NCI-H1105 treated with DMSO at 0.1 percent for 48 hours (cell line): ENCODE measurements at places on chromosomes 3 and 15.

GRCh38 chr3:40387895-40388254, 891 bp downstream of the ENTPD3 start:
- no peak for DNase-seq

GRCh38 chr3:186099178-186099577, 9.7 kb downstream of the ETV5 start:
- peak; percentile 57 for DNase-seq

- no peak for DNase-seq
Measured at GRCh38 chr3:3689601-3690375, 109.4 kb upstream of the LRRN1 start.

- no peak for DNase-seq
Measured at GRCh38 chr3:43370293-43370980, 84.1 kb downstream of the SNRK start.

DNA sequence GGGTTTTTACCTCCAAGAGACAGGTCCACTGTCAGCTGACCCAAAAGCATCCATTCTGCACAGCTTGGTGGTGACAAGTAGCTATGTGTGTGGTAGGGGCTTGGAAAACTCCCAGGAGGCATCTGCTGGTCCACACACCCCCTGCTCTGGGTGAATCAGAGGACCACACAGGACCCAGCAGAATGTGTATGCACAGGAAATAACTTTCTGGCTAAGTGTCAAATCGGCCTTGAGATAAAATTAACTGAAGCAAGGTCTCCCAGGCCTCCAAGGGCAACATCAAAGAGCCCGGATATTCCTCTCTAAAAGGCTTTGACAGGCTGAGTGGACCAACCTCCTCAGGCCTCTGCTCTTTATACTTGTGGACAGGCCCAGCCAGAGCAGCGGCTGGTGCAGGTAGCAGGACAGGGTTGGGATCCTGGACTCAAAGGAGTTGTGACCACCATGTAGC, 66.5 kb downstream of the CTNNB1 start:
- DNase-seq: no peak
